Right lung (tissue), 10 donors: ENCODE measurements at places on chromosomes 1 and 21. TPM values are rescaled to one million over a fixed set of nuclear protein-coding genes. Genes with fewer than 3 reads are reported as not detected.

DNA sequence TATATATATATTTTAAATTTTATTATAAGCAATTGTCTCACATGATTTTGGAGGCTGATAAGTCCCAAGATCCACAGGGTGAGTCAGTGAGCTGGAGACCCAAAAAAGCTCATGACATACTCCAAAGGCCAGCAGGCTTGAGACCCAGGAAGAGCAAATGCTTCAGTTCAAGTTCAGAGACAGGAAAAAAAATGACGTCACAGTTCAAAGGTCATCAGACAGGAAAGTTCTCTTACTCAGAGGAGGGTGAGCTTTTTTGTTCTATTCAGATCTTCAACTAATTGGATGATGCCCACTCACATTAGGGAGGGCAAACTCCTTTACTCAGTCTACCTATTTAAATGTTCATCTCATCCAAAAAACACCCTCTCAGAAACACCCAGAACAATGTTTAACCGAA, 18.2 kb downstream of the RXRG start:
- no peak for DNase-seq

DNA sequence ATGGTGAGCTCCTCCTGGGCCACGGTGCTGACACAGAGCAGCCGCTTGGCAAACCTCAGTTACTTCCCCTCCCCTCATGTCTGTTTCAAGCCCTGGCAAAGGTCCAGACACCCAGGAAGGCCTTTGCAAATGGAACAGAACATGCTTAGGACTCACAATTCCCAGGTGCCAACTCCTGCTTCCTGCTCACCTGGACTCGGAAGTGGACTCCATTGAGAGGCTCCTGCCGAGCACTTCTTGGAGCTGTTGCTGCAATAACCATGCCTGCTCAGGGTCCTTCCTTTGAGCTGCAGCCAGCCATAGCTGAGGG, 10.7 kb downstream of the DCST2 start:
- no peak for DNase-seq

DNA sequence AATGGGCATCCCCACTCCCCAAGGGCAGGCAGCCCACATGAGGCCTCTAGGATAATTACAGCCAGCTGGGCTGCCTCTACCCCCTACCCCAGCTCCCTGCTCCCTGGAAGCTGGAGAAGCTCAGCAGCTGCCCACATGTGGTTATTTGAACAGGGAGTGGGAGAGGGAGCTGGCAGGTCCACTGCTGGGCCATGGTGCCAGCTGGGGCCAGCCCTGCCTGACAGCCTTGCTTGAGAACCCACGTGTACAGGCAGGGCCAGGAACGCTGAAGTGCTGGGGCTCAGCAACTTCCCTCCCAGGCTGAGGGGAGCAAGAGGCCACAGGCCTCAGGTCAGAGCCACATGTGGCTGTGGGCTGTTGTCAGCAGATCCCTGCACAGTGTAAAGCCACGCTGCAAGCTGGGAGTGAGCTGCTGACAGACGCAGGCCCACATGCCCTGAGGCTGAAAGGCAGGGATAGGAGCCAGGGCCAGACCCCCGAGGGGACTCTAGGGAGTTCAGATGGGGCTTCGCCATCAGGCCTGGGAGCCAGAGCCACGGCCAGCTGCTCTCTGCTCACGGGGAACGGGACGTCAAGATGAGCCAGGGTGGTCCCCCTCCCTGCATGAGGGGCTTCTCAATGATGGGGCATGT, 129.0 kb downstream of the SYF2 start:
- peak; percentile 48 for DNase-seq

GRCh38 chr1:94596260-94596659, 54.7 kb upstream of the F3 start:
- no peak for DNase-seq

- no peak for DNase-seq
Measured at GRCh38 chr1:104945406-104945805, 1195.7 kb downstream of the AMY1C start.

Gene CFAP126
- 9.2 TPM for polyA plus RNA-seq

Gene SETSIP
- polyA plus RNA-seq: 0.37 TPM

- DNase-seq: no peak
Measured at GRCh38 chr1:61420909-61421835, 303.8 kb downstream of the TM2D1 start.

- DNase-seq: no peak
Measured at GRCh38 chr1:174966008-174966572, 33.7 kb upstream of the CACYBP start.

DNA sequence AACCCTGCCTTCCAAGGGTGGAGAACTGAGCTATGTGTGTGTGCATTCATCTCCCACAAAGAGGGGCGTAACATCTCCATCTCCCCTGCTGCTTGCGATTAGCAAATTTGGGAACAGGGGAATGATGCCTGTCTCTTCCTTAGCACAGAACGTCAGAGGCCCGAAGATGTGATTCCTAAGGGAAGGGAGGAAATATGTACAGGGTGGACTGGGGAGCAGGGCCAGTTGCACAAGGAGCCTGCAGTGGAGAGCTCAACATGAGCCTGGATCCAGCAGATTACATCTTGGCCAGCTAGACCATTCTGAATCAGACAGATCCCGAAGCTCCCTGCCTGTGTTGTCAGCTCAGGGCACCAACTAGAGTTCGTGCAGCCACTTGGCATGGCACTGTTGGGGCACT, 118.1 kb downstream of the NGF start:
- DNase-seq: no peak

GRCh38 chr1:166353213-166353612, 186.4 kb upstream of the FAM78B start:
- no peak for DNase-seq

GRCh38 chr1:178724728-178725465, at the start of gene RALGPS2:
RALGPS2 (plus strand) TSS chr1:178725244; CDS start chr1:178776765, 51,521 bp downstream.
- DNase-seq: peak; percentile 72
